Activated T-helper 2 cell treated with anti-CD3 and anti-CD28 coated beads, Interferon-gamma antibody, Interleukin-2, Interleukin-4, amounts not matched to agents 10 μg/mL and 5 μg/mL and 100 μg/mL, durations not matched to agents 14 hours and 24 hours and 36 hours (primary cell): ENCODE measurements at places on chromosomes 12 and 14. TPM values are rescaled to one million over a fixed set of nuclear protein-coding genes. Genes with fewer than 3 reads are reported as not detected.

GRCh38 chr12:65505386-65506121, 227.1 kb downstream of the MSRB3 start:
- H3K4me1 ChIP-seq, result no peaks in the 10 kb centered on the region
- H3K36me3 ChIP-seq, result no peaks in the 10 kb centered on the region
- H3K4me3 ChIP-seq, result no peak overlapping the region
- no peak for DNase-seq
- no peaks in the 10 kb centered on the region for H3K27me3 ChIP-seq

DNA sequence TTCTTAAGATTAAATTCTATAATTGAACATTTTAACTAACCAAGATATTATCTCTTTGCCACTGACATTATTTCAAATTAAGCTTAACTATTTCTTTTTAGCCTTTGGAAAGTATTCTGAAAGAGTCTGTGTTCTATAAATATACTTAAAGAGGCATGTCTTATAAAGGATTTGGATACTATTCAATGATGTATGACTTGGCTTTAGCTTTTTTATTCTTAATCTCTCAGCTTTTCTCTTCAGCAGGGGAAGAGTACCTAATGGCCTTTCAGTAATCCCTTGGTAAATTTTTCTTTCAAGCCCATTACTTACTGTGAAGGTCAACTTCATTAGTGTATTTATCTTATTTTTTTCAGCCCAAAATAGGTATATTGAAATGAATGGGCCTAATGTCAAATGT, 113.8 kb downstream of the LRRK2 start:
- H3K36me3 ChIP-seq, result no peaks in the 10 kb centered on the region
- H3K27me3 ChIP-seq, result no peaks in the 10 kb centered on the region
- H3K4me3 ChIP-seq, result no peak overlapping the region
- no peak overlapping the region for H3K27ac ChIP-seq
- DNase-seq, result no peak

GRCh38 chr14:38904959-38905358, 198.1 kb downstream of the SEC23A start:
- H3K27me3 ChIP-seq, result no peaks in the 10 kb centered on the region
- no peak for DNase-seq
- H3K4me3 ChIP-seq, result no peak overlapping the region
- H3K27ac ChIP-seq, result no peak overlapping the region
- no peaks in the 10 kb centered on the region for H3K4me1 ChIP-seq

DNA sequence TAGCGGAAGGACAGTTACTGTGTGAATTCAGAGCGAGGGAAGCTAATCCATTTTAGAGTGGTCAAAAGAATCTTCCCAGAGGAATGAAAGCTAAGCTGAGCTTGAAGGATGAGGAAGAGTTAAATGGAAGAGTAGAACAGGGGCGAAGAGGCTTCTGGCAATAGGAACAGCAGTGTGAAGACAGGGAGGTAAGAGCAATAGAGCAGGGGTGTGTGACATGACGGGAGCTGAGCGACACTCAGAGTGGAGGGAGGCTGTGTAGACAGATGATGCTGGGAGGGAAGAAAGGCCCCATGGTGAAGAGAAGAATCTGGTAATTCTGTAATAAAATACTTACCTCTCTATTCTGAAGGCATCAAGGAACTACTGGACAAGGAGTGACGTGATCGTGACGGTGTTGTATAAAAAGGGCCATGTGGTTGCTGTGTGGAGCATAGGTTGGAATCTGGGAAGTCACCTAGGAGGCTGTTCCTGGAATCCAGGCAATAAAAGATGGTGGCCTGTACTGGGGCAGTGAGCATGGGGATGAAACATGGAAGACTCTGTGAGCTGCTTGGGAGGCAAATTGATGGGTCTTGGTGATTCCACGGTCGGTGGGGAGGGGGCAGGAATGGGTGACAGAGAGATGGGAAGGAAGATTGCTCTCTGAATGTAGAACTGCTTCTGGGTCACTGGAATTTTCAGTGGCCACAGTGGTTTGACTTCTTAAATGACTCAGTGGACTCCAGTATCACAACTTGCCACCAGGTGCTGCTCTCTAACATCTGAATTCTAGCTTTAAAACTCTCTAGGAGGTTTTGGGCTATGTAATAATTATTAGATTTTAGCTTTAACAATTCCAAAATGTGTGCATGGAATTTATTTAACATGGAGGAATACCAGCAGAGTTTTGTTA, 164.1 kb downstream of the ATP23 start:
- H3K4me3 ChIP-seq, result no peak overlapping the region
- no peaks in the 10 kb centered on the region for H3K27me3 ChIP-seq
- H3K36me3 ChIP-seq, result no peaks in the 10 kb centered on the region
- H3K27ac ChIP-seq, result no peak overlapping the region

- H3K27me3 ChIP-seq, result no peaks in the 10 kb centered on the region
- no peak for DNase-seq
- H3K4me3 ChIP-seq, result no peak overlapping the region
- no peaks in the 10 kb centered on the region for H3K4me1 ChIP-seq
- H3K36me3 ChIP-seq, result no peaks in the 10 kb centered on the region
Observed at GRCh38 chr12:23964812-23965211, 15.3 kb upstream of the SOX5 start.

DNA sequence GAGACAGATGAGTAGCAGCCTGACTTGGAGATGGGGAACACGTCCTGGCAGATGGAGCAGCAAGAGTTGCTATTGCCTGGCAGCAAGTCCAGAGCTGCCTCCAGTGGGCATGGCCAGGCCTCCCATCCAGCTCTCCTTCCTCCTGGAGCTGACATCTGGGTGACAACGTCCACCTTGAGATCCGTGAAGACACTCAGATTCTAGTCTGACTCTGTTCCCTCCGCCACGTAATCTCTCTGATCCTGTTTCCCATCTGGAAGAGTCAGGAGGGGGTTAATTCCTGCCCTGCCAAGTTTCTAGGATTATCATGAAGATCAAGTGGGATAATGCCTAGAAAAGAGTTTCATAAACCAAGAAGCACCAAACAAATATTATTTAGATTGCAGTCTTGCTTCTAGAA, 65.3 kb upstream of the FAM181A start:
- peaks cover 7% of the 10 kb centered on the region for H3K27me3 ChIP-seq
- H3K4me1 ChIP-seq, result no peaks in the 10 kb centered on the region
- H3K36me3 ChIP-seq, result no peaks in the 10 kb centered on the region
- no peak overlapping the region for H3K4me3 ChIP-seq

- H3K36me3 ChIP-seq, result no peaks in the 10 kb centered on the region
- peaks cover 23% of the 10 kb centered on the region for H3K27me3 ChIP-seq
- H3K4me3 ChIP-seq, result no peak overlapping the region
Observed at GRCh38 chr12:75579552-75579951, 68.1 kb upstream of the KRR1 start.

DNA sequence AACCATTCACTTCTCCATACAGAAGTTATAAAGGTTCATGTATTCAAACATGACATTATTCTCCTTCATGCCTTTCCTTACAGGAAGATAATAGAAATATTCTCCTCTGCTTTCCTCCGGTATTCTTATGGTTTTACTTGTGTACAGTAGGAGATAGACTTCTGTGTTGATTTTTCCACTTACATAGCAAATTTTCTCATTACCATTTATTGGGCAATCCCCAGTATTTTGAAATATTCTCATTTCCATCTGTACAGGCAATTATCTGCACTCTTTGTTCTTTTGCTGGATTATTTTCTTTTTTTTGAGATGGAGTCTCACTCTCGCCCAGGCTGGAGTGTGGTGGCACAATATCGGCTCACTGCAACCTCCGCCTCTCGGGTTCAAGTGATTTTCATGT, 11.0 kb downstream of the PXMP2 start:
- no peak overlapping the region for H3K27ac ChIP-seq
- H3K36me3 ChIP-seq, result peaks cover 34% of the 10 kb centered on the region
- no peak overlapping the region for H3K4me3 ChIP-seq
- peaks cover 3% of the 10 kb centered on the region for H3K4me1 ChIP-seq
- no peaks in the 10 kb centered on the region for H3K27me3 ChIP-seq

- H3K27me3 ChIP-seq, result no peaks in the 10 kb centered on the region
- H3K27ac ChIP-seq, result peak within 1 kb of the TSS; percentile 98
- peaks cover 38% of the 10 kb centered on the region for H3K4me1 ChIP-seq
- peak; percentile 89 for DNase-seq
- H3K36me3 ChIP-seq, result peaks cover 48% of the 10 kb centered on the region
Observed at GRCh38 chr12:49131051-49131893, at the start of gene TUBA1B. TSS of gene TUBA1B (minus strand) at chr12:49131395. CDS start at chr12:49131300, 95 bp downstream.

DNA sequence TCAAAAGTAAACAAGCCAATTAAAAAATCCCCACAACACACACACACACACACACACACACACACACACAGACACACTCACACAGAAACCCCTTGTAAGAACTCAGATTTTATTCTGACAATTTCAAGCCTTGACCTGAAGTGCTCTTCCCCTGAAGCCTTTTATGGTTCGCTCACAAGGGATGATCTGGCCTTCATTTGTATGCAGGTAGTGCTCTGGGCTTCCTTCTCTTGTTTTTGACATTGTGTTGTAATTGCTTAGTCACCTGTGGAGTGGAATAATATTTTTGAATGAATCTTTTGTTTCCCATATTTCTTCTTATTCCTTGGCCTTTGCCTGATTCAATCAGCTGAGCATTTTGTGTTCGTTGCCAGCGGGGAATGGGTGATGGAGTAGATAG, 83.3 kb upstream of the CSRP2 start:
- DNase-seq, result no peak
- no peaks in the 10 kb centered on the region for H3K4me1 ChIP-seq
- H3K27ac ChIP-seq, result no peak overlapping the region

DNA sequence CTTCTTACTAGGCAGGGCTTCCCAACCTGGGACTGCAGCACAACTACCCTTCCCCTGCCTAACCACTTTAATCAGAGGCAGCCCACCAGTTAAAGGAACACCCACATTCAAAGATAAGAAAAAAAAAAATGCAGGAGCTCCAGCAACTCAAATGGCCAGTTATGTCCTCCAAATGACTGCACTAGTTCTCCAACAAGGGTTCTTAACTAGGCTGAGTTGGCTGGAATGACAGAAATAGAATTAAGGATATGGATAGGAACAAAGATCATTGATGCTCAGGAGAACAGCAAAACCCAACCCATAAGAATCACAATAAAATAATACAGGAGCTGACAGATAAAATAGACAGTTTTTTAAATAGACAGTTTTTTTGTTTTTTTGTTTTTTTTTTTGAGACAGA, 154.2 kb downstream of the PLCZ1 start:
- no peak overlapping the region for H3K4me3 ChIP-seq
- no peak for DNase-seq
- H3K4me1 ChIP-seq, result no peaks in the 10 kb centered on the region
- no peaks in the 10 kb centered on the region for H3K36me3 ChIP-seq
- H3K27me3 ChIP-seq, result no peaks in the 10 kb centered on the region
- no peak overlapping the region for H3K27ac ChIP-seq

DNA sequence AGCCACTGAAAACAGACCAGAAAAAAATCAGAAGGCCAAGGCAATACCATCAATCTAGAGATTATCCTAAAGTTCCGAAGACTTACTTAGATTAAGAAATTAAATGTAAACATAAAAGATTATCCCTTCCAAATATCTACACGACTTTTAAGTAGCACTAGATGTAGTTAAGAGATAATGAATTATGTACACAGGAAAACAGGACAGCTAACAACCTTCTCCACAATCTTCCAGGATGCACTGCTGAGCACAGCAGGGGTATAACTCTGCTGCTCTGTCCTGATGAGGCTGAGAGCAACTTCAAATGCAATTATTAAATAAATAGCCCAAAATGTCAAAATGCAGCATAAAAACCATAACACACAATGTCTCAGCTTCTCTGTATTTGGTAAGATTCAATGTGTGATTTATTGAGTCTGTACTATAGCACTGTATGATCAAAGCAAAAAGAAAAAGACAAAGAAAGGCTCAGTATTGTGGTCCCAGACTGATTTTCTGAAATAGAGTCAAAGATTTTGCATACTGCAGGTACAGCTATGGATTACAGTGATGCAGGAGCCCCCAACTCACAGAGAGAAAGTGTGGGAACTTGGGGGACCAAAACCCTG, 56.9 kb downstream of the TMTC1 start:
- DNase-seq, result no peak
- H3K4me1 ChIP-seq, result no peaks in the 10 kb centered on the region
- H3K36me3 ChIP-seq, result no peaks in the 10 kb centered on the region
- no peak overlapping the region for H3K27ac ChIP-seq

DNA sequence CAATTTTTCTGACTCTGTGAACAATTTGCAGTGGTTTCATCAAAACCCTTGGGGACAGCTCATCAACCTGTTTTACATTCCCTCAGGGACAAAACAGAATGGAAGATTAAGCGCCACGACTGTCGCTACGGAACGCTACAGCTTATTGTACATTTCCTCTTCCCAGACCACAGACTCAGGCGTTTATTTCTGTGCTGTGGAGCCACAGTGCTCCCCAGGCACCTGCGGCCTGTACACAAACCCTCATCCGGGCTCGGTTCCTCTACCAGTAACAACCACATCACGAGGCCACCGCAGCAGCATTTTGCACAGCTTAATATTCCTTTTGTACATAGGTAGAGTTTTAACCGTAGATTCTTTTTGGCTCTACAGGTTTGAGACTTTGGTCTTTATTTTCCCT, 397.4 kb upstream of the OR4E1 start:
- peaks cover 37% of the 10 kb centered on the region for H3K4me1 ChIP-seq
- DNase-seq, result peak; percentile 57
- H3K27me3 ChIP-seq, result no peaks in the 10 kb centered on the region
- peak overlapping the region; percentile 91 for H3K4me3 ChIP-seq
- no peaks in the 10 kb centered on the region for H3K36me3 ChIP-seq

DNA sequence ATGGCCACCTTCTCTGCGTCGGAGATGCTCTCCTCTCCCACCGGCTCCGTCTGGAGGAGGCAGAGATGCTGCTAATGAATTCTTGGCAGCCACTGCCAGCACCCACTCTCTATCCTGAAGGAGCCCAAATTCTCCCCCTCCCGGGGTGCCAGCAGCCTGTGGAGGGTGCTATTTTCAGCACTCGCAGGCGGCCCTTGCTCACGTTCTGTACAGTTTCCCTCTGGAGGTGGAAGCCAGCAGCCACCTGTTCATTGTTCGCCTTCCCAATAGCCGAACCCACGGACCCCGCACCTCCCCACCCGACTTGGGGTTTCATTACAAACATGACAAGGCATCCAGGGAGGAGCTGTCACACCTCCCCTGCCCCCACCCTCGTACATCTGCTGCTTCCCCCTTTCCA, 27.8 kb downstream of the SNRNP35 start:
- H3K27me3 ChIP-seq, result no peaks in the 10 kb centered on the region
- no peaks in the 10 kb centered on the region for H3K36me3 ChIP-seq
- no peak for DNase-seq
- no peak overlapping the region for H3K27ac ChIP-seq

LIN7A gene
- total RNA-seq, result 0.48 and 0.68 TPM in 2 replicates

RTN1 gene
- not detected in 2 replicates for total RNA-seq
